ENCODE measurements at places on chromosomes 16 and 17.

DNA sequence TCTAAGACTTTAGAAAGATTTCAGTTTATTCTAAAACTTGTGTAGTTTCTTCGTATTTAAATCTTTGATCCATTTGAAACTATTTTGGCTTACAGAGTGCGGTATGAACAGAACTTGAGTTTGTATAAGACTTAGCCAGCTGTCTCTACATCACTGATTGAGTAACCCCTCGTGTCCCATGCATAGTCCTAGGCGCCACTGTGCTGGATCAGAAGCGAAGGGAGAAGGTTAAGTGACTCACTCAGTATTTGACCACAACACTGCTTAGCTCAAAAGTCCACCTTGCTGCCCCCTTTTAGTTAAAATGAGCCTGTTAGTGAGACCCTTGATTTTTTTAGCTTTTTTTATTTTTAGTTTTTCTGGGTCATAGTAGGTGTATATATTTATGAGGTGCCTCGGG is 28.4 kb downstream of the CD300LB start:
- DNase-seq, result no peak

- no peak for DNase-seq
These were observed 58.2 kb downstream of the CYB5D2 start for GRCh38 chr17:4201226-4201625.

DNA sequence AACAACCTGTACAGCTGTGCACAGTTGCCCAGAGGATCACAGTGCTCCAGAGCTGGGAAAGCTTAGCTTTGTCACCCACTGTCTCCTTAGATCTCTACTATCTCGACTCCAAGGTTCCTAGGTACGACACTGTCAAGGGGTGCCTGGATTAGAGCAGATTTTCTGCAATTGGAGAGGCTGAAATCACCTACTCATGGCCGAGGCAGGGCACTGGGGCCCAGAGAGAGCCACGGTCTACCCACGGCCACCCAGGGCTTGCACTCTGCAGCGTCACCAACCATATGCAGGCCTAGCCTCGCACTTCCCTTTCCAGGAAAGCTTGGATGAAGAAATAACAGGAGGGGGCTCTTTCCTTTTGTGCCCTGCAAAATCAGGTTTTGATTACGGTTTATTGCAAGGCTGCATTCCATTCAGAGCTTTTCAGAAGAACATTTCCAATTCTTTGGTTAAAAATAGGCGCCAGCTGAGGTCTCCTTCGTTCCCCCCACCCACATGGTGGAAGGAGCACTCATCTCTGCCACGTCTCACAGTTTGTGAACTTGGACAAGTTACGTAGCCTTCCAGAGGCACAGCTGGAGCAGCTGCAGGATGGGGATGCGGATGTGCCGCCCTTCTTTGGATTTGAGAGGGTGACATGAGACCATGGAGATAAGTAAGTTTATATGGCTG is 80.0 kb downstream of the IRX5 start:
- no peak for DNase-seq

GRCh38 chr17:75602644-75603043 is 15.0 kb downstream of the MYO15B start:
- DNase-seq, result no peak

DNA sequence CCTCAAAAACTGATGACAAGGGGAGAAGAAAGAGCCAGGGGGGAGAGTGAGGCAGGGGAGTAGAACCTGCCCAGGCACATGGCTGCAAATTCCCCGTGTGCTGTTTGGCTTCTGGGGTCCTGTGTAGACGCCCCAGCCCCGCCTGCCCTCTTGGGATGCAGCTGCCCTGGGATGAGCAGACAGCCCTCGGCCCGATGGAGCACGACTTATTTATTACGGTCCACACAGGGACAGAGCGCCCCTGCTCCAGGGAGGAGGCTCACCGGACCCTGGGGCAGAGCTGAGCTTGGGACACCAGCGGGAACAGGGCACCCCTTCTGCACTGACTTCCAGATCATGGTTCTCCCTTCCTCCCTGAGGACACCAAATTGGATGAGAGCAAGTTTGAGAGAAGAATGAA is 9.1 kb downstream of the LDHD start:
- DNase-seq, result no peak
